ENCODE measurements at places on chromosomes 4 and X.

- DNase-seq, result no peak
Observed at GRCh38 chrX:154873329-154873728, 12.8 kb upstream of the F8A1 start.

GRCh38 chr4:106659371-106659770 is 290.8 kb upstream of the GIMD1 start:
- peak; percentile 58 for DNase-seq

DNA sequence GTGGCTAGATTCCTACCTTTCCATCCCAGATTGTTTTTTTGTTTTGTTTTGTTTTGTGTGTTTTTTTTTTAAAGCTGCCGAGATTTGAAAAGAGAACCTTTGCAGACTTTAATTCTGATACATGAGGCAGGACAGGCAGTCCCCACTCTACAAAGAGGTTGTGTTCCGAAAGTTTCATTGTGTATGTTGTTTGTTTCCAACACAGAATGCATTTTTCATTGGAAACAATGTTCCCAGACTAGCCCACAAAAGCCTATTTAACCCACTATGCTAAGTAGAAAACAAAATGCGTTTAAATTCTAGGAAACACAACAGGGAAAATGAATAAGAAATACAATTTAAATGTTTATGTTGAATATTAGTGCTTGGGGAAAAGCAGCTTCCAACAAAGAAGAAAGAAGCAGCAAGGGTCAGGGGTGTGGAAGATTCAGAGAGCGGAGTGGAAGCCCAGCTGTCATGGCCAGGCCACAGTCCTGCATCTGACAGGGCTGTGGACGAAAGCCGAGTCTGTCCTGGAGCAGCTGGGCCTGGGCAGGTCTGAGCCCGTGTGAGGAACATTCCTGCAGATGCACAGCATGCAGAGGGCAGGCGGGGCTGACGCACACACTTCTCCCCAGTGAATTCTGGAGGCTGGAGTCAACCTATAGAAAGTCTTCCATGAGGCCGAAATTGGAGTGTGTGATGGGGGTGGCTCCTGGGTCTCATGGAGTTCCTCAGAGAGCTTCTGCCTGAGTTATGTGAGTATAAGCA is 12.4 kb upstream of the SETD7 start:
- no peak for DNase-seq

GRCh38 chr4:181166742-181167399 is 1076.3 kb upstream of the TENM3 start:
- no peak for DNase-seq

DNA sequence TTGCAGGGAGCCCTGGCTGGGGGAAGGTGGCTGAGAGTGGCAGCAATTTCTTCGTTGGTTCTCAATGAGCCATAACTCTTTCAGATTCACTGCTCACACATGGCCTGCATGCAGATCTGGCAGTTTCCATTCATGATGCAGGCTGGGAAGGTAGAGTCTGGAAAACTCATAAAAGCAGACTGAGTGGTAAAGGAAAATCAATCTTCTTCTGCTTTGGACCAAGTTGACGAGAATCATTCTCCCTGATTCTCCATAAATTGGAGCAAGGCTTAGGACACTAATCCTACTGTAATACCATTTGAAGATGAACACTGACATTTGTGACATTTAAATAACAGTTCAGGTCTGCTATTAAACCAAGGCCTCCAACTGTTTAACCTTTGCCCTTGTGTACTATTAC is 35.3 kb upstream of the HAND2 start:
- no peak for DNase-seq

DNA sequence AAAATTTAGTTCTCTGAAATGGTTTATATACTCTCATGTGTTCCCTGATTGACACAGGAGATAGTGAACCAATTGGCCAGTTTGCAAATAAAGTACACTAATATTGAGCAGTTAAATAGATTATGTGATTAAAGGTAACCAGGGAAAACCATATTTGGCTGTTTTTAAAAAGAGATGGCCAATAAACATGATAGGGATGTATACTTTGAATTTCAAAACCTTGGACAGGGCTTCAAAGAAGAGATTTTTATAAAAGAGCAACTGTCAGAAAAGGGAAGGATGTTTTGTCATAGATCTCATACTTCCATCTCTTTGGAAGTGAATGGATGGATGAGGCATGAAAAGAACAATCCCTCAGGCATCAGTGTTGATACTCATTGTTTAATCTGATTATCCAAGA is 825.3 kb downstream of the STIM2 start:
- DNase-seq, result no peak

GRCh38 chrX:153903991-153904957 is at the start of gene AVPR2:
AVPR2 (plus strand) TSS chrX:153904673; CDS start chrX:153905146, 473 bp downstream.
- DNase-seq, result peak; percentile 32

- no peak for DNase-seq
Observed at GRCh38 chr4:42708625-42709024, 51.7 kb upstream of the ATP8A1 start.

- DNase-seq, result no peak
Observed at GRCh38 chrX:130443875-130444274, 42.1 kb downstream of the RBMX2 start.

DNA sequence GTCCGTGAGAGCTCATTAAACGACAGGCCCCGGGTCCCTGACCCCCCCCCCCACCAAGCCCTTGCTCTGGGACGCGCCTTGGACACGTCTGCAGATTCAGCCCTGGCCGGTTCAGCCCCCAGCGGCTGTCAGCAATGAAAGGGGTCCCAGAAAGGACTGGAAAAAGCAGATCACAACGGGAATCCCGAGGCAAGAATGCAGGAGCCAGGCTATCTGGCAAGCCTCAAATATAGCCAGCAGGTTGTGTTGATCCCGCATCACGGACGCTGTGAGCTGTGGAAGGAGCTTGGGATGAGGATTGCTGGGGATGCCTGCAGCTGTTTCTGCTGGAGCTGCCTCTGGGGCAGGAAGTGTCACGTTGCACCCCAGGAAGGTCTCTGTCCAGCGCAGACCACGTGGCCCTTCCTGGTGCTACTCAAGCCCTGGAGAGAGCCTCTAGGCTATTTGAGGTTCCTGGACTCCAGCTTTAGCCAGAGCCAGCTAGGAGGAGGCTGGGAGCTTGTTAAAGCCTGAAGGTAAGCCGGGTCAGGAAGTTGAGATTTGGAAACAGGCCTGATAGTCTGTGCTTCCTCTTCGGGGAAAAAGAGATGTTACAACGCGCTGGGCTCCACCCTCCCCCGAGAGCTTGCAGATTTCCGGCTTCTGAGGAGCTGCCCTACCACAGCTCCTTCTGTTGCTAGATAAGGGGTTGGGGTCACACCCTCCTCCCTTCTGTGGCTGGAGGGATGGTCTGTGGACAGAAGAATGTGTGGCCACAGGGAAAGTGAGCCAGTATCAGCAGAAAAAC is 19.3 kb upstream of the CSF2RA start:
- DNase-seq, result peak; percentile 100

DNA sequence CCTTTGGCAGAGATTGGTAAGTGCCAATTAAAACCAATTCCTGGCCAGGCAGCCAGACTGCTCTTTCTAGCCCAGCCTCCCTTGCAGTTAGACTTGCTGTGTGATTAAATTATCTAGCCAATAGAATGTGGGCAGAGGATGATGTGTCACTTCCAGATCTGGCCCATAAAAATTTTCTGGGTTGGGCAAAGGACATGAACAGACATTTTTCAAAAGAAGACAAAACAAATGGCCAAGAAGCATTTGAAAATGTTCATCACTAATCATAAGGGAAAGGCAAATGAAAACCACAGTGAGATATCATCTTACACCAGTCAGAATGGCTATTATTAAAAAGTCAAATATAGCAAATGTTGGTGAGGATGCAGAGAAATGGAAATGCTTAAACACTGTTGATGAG is 71.4 kb upstream of the STIM2 start:
- no peak for DNase-seq

DNA sequence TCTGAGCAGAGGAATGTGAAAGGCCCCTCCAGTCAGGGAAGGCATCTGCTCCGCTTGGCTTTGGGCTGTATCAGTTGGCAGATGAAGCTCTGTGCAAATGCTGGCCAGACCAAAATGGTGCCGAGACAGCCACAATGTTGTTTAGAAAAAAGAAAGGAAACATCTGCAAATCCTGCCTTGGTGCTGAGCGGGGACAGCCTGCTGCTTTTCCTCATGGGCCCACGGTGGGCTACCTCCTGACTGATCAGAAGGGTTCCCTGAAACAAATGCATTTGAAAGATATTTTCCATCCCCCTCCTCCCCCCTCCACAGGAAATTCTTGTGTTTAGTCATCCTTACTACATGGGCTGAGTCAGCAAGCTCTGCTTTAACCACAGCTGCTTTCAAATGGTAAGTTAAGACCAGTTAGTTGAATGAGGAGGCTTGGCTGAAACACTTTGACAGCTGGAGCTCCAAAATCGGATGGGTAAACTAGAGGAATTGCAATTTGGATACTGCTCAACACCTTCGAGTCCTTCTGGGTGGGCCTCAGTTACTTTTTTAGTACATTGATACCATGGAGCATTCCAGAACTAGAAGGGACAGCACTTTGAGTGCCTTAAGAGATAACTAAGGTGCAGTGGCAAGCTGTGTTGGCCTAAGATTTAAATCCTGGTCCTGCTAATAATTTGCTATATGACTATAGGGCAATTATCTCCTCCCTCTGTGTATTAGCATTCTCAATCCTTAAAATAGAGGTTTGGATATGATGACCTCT is 36.0 kb downstream of the PLAC1 start:
- DNase-seq, result peak; percentile 47

GRCh38 chr4:120865985-120866384 is 56.5 kb downstream of the PRDM5 start:
- DNase-seq, result no peak

Data from KBM-7 (cell line).